Thyroid gland (tissue), 4 donors: ENCODE measurements at places on chromosomes 2 and 18. TPM values are rescaled to one million over a fixed set of nuclear protein-coding genes. Genes with fewer than 3 reads are reported as not detected.

GRCh38 chr2:11156396-11157075, 1.3 kb downstream of the SLC66A3 start:
- H3K27ac ChIP-seq, result no peak overlapping the region
- no peak overlapping the region for H3K4me3 ChIP-seq
- H3K27me3 ChIP-seq, result no peaks in the 10 kb centered on the region
- DNase-seq, result no peak

DNA sequence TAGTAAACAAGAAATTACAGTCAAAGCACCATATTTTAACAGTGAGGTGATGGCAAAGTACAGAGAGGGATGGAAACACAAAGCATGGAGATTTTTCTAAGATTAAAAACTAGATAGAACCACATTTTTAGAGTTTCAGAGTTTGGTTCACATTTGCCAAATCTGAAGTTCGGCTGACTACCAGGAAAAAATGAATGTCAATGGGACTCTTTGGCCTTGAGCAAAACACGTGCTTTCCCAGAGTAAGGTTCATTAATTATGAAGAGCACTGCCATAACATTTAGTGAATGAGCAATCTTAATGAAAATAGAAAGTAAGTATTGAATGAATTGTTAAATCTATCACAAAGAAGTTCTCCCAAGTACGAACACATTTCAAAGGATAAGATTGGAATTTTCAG, 571.2 kb upstream of the VRK2 start:
- H3K36me3 ChIP-seq, result no peaks in the 10 kb centered on the region
- no peak for DNase-seq
- H3K27me3 ChIP-seq, result no peaks in the 10 kb centered on the region
- no peak overlapping the region for H3K4me3 ChIP-seq
- no peak overlapping the region for H3K27ac ChIP-seq

Gene OST4
- total RNA-seq, result 270 TPM

GRCh38 chr2:65700004-65700651, 267.7 kb upstream of the SPRED2 start:
- H3K27ac ChIP-seq, result no peak overlapping the region
- no peaks in the 10 kb centered on the region for H3K36me3 ChIP-seq
- H3K4me1 ChIP-seq, result no peaks in the 10 kb centered on the region
- H3K27me3 ChIP-seq, result no peaks in the 10 kb centered on the region
- no peak overlapping the region for H3K4me3 ChIP-seq
